Stimulated activated CD8-positive, alpha-beta memory T cell treated with anti-CD3 and anti-CD28 coated beads, Interleukin-7, amount 100 ng/mL, for 24 hours (primary cell): ENCODE measurements at places on chromosomes 4 and X.

DNA sequence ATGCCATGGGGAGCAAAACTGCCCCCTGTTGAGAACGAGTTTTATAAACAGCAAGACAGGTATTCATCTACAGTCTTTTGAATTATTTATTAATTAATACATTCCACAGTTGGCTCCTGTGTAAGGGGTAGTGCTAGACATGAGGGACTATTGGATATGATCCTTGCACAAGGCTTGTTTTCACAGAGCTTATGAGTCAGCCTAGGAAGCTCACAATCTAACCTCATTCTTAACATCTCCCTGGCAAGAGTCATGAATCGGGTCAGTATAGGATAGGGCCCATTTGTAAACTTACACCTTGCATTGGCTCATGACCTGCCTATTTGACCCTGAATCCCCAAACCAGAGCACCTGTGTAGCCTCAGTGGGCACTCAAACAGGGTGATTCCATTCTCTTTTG is 209.1 kb upstream of the HCCS start:
- DNase-seq: no peak

DNA sequence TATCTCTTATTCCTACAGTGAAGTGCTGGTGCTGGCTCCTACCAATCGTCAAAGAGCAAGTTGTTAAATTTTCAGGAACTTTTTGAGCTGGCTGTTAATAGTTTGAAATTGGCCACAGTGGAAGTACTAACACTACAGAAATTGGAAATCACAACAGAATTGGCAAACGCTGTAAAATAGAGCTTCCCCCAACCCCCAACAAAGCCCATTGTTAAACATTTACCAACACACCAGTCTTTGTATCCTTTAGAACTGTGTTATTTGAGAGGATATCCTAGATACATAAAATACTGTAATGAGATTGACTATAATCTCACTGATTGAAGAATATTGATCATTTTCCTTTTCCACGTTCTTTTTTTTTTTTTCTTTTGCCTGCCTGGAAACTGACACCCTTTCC is 37.4 kb downstream of the FAM241A start:
- no peak for DNase-seq

- no peak for DNase-seq
These were observed 67.7 kb upstream of the H2AZ1 start for GRCh38 chr4:100017637-100018310.

DNA sequence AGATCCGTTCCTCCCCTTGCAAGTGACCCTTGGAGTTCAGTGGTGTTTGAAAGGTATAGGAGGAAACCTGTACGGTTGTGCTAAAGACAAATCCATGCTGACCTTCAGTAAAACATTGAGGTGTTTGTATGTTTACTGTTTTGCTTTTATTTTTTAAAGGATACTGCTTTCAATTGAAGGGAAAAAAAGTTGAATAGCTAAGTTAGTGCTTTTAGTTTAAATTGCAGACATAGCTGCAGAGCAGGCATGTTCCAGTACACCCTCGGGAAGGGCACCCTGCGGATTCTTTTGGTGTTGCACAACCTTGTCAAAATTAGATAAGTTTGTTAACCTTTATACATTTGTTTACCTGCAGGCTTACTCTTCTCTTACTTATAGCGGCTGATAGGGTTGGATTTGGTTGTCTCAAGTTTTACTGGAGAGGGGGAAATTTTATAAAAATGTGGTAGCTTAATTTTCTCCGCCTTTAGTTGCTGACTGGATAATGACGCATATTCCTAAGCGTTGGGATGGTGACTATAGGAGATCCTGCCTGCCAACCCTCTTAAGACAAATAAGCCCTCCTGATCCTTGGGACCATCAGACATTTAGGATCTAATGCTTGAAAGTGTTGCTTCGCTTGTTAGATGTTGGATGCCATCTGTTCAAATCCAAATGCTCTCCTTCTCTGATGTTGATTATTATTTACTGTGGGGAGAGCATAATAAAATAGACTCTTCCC is 2.0 kb downstream of the RAPGEF2 start:
- DNase-seq: no peak

- DNase-seq: no peak
These were observed 13.2 kb downstream of the BCOR start for GRCh38 chrX:40084471-40085101.

DNA sequence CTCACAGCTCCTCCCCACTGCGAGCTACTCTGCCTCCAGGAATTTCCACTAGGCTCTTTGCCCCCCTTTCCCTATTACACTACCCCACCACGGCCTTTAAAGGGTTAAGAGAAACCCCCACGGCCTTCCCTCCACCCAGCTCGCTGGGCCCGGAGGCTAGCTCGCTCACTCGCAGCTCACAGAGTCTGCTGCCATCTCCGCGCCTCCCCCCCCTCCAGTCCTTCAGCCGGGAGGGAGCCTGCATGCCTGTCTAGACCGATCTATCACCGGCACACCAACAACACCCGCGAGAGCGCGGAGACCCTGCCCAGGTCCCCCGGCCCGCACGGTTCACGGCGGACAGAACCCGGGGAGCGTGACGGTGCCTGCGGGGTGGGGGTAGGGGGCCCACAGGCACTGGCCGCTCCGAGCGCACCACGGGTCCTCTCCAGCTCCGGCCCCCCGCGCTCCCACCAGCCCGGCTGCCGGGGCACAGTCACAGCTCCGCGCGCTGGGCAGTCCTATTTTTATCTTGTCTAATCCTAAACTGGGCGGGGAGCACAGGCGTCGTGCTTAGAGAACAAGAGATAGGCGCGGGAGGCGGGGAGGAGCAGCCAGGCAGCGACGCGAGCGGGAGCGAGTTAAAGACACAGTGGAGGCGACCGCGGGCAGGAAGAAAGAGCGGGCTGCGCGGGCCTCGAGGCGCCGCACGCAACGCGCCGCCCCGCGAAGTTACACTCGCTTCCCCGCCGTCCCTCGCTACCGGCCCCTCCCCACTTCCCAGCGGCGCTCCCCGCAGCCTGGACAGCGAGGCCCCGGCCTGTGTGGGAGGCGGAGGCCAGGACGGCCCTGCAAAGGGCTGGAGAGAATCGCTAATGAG is 3.5 kb downstream of the BCOR start:
- no peak for DNase-seq

DNA sequence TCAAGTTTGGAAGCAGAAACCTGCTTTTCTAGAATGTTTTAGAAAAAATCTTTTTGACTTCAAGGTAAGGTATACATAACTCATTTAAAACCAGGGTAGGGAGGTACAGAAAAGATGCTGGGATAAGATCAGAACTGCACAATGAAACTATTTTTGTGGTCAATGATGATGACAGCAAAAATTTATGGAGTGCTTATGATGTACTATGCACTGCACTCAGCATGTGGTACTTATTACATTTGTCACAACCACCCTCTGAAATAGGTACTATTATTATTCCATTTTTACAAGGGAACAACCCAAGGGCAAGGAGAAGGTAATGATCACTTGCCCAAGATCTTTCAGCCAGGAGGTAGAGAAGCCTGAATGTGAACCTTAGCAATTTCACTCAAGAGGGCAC is 8.0 kb downstream of the GPM6B start:
- no peak for DNase-seq

DNA sequence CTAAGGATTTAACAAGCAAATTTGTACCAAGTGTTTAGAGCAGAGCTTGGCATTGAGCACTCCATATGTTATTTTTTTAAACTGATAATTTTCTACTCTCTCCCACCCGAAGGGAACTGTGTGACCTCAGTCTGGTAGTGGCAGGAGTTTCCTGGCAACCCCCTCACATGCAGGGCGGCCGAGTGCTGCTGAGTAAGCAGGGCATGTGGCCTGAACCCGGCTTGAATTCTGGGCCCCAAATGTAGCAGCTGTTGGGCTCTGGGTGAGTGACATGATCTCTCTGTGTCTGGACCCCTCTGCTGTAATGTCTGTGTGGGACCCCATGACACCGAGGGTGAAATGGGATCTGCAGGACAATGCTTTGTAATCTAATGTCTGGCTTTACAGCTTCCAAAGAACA is 13.6 kb upstream of the C4orf50 start:
- DNase-seq: no peak

DNA sequence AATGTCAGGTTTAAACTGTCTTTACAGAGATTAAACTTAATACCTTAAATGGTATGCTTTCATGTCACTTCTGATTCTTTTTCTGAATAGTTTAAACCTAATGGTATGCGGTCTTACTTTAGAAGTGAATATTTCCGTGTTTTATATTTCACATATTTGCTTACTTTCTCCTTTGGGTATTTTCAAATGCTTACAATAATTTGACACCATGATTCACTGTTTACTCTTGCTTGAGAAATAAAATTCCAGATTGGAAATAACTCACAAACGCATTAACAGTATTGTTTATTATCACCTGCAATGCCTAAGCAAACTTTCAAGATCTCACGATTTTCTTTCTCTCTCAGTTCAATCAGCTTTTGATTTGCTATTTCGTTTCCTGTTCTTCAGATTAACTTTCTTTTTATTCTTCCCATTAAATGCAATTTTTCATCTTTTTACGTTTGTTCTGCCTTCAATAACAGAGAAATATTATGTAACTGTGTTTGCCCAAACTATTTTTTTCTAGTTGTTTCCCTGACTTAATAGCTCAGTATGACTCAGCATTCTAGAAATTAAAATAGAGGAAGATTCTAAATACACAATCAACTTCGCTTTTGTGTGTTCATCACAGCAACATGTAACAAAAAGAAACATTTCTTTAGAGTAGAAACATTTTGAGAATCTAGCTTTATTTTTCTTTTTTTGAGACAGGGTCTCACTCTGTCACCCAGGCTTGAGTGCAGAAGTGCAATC is 955.5 kb upstream of the PRKX start:
- no peak for DNase-seq

DNA sequence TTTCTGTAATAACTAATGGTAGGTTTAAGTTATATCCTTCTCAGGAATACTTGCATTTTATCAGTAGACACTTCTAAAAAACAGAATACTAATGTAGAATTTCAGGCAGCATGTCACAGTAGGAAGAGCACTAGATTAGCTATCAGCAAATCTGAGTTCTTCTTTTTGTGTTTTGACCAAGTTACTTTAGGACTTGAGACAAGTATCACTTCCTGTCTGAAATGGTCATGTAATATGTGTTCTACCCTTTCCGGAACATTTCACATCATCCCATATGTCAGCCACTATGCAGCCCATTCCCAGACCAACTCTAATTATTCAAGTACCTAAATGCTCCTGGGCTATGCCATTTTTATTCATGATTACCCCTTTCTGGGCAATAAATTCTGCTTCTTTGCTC is 401.8 kb upstream of the RPS6KA3 start:
- DNase-seq: no peak

- no peak for DNase-seq
These were observed 53.9 kb downstream of the LRP2BP start for GRCh38 chr4:185341841-185342240.

DNA sequence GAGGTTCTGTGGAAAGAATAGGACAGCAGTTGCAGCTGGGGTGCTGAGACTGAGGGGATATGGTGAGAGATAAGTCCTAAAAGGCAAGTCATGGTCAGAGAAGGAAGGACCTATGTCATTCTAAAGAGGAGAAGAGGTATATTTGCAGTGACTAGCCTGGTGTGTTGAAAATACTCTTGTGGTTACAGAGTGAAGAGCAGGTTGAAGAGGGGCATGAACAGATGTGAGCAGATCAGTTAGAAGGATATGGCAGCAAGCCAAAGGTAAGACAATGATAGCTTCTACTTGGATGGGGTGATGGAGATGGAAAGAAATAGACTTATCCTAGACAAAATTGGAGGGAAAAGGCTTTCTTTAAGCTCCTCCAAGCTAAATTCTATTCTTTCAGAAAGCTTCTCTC is 469.8 kb upstream of the CPEB2 start:
- DNase-seq: no peak

DNA sequence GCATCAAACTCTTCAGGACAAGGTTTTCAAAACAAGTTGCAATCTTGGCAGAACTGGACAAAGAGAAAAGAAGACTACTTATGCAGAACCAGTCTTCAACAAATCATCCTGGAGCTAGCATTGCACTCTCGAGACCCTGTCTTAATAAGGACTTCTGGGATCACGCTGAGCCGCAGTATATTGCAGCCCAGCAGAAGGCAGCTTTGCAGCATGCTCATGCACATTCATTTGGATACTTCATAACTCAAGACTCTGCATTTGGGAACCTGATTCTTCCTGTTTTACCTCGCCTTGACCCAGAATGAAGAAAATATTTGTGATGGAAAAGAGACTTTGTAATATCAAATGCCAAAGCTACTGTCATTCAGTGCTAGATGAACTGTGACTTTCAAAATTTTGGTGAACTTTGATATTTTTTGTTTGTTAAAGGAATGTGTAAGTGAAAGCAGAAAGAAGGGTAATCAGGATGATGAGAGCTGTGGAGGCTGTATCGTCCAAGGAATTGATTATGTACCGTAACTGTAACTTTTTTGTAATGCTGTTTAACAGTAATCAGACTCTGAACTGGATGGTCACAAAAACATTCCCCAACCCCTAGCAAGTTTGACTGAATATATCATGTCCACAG is 27.2 kb downstream of the HSPA4L start:
- DNase-seq: no peak

GRCh38 chr4:40737879-40738278 is 11.9 kb upstream of the NSUN7 start:
- DNase-seq: no peak

GRCh38 chr4:3384391-3384770 is 57.4 kb upstream of the HGFAC start:
- DNase-seq: no peak

GRCh38 chr4:89595125-89595789 is 241.7 kb downstream of the SNCA start:
- DNase-seq: no peak

DNA sequence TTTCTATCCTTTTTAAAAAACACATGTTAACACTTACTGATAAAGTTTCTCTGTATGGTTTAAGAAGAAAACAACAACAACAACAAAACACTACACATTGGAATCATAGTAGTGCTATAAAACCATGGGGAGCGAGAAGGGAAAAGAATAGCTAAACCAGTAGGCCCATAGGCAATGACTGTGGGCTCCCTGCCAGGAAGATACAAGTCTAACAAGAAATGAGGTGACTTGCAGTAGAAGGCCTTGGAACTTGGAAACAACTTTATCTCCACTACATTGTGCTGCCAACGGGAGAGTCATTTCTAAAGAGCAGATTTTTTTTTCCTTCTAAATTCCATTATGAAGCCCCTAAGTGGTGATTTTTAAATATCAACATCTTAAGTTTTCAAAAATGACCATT is 78.0 kb downstream of the GPC4 start:
- no peak for DNase-seq

DNA sequence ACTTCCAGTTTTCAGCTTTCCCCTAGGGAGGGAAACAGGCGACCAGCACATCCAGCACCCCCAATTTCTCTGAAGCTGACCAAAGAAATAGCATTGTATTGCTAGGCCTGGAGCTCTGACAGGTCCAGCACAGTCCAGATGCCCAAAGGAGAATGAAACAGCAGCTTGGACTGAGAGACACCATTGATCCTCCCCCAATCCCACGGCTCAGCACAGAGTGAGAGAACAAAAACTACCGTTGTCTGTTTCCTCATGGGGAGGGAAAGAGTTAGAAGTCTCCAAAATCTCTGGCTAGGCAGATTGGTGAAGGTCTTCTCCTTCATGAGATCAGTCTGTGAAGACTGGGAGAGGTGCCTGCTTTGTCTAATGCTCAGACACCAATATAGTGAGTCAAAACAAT is 8.6 kb downstream of the TCEAL7 start:
- DNase-seq: no peak

- DNase-seq: no peak
These were observed 47.6 kb upstream of the DRP2 start for GRCh38 chrX:101171883-101172400.

GRCh38 chr4:87281603-87282002 is 41.1 kb downstream of the HSD17B13 start:
- no peak for DNase-seq
